ENCODE measurements at places on chromosomes 3 and 15.
A peak's percentile ranks its signal among the peaks of the same experiment; 100 is the strongest.

DNA sequence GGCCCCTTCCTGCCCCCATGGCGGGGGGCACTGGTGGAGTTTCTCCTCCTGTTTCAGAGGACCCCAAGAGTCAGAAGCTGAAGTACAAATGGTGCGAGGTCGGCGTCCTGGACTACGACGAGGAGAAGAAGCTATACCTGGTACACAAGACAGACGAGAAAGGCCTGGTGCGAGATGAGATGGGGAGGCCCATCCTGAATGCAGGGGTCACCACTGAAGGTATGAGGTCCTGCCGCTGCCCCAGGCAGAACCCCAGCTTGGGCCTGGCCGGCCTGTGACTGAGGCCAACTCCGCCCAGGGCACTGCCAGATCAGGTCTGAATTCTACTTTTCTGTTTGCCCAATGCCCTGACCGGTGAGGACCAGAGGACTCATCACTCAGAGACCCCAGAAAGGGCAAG lies 15.0 kb downstream of the DNAH1 start:
- no peak overlapping the region for H3K4me3 ChIP-seq
- no peaks in the 10 kb centered on the region for H3K4me1 ChIP-seq
- no peak for DNase-seq

DNA sequence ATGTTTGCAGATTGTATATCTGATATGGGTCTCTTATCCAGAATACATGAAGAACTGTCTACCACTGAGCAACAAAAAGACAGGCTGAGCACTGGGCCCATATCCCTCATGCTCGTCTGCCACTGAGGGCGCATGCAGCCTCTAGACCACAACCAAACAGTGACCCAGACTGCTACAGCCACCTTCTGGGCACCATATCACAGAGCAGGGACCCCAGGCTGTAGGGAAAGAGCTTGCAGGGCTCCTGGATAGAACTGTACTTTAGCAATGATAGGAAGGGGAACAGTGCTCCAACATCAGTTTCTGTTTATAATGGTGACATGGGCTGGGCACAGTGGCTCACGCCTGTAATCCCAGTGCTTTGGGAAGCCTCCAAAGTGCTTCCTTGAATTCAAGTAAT lies 40.2 kb upstream of the TMEM87A start:
- H3K27ac ChIP-seq: no peak overlapping the region
- H3K4me1 ChIP-seq: no peaks in the 10 kb centered on the region
- H3K27me3 ChIP-seq: no peaks in the 10 kb centered on the region
- no peak overlapping the region for H3K4me3 ChIP-seq

GRCh38 chr3:195101001-195101583 lies 169.9 kb downstream of the XXYLT1 start:
- no peaks in the 10 kb centered on the region for H3K36me3 ChIP-seq
- no peaks in the 10 kb centered on the region for H3K27me3 ChIP-seq
- no peak overlapping the region for H3K27ac ChIP-seq
- peak; percentile 50 for DNase-seq

- H3K27ac ChIP-seq: no peak overlapping the region
- no peak overlapping the region for H3K4me3 ChIP-seq
- no peaks in the 10 kb centered on the region for H3K27me3 ChIP-seq
- no peaks in the 10 kb centered on the region for H3K4me1 ChIP-seq
- no peak for DNase-seq
Measured at GRCh38 chr3:192060160-192060781, 599.3 kb downstream of the PYDC2 start.

- H3K27me3 ChIP-seq: no peaks in the 10 kb centered on the region
- H3K36me3 ChIP-seq: no peaks in the 10 kb centered on the region
- H3K27ac ChIP-seq: no peak overlapping the region
Measured at GRCh38 chr15:27993996-27994780, 104.9 kb downstream of the OCA2 start.

DNA sequence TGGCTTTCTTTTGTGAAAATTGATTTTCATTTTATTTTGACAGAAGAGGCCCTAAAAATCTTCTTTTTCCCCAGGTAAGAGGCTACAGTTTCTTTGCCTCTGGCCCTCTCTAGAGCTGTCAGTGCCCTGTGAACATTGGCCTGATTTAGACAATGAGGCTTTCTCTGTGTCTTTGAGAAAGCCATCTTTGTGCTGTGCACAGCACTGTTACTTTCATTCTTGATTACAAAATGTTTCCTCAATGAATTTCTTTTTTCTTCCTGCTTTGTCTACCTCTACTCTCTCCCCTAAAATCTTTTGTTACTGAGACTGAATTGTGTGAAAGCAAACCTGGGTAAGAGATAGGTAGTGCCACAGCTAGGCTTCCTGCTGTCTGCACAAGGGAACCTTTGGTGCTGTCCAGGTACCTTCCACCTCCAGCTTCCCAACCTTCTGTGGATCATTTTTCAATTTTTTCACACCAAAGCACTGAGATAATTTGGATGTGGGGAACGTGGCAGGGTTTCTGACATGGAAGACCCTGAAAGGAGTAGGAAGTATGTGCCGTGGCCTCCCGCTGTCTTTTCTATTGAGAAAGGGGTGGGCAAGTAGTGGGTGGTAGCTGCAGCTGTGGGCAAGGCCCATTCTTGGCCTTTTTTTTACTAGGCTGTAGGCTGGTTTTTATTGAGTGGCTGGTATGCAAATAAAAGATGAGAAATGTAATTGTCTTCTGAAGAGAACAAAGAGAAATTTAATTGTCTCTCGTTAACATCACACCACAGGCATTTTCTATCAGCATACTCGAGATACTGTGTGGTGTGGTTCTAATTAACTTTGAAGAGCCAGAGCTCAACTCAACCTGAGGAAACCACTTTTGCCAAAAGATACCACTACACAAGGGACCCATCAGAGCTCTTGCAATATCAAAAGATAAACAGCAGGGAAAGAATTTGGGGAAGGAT lies 21.0 kb downstream of the RAB8B start:
- no peak overlapping the region for H3K4me3 ChIP-seq
- no peaks in the 10 kb centered on the region for H3K36me3 ChIP-seq
- DNase-seq: no peak
- no peak overlapping the region for H3K27ac ChIP-seq

DNA sequence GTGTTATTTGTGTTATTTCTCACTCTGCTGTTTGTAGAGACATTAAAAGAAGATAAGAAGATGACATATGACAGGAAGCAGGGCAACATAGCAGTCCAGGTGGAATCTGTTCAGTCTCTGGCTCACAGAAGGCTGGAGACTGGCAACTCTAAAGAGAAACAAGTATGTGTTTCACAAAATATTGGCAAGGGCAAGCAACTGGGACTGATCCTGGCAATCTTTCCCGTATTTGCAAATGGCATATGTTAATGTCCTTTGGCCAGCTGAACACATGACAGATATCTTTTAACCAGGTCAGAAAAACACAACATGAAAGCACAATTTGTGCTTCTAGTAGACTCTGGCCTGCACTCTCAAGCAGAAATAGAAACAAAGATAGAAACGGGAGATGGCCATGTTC lies 1354.1 kb upstream of the EPHA6 start:
- H3K27ac ChIP-seq: no peak overlapping the region
- no peak for DNase-seq
- H3K4me3 ChIP-seq: no peak overlapping the region
- H3K4me1 ChIP-seq: no peaks in the 10 kb centered on the region

DNA sequence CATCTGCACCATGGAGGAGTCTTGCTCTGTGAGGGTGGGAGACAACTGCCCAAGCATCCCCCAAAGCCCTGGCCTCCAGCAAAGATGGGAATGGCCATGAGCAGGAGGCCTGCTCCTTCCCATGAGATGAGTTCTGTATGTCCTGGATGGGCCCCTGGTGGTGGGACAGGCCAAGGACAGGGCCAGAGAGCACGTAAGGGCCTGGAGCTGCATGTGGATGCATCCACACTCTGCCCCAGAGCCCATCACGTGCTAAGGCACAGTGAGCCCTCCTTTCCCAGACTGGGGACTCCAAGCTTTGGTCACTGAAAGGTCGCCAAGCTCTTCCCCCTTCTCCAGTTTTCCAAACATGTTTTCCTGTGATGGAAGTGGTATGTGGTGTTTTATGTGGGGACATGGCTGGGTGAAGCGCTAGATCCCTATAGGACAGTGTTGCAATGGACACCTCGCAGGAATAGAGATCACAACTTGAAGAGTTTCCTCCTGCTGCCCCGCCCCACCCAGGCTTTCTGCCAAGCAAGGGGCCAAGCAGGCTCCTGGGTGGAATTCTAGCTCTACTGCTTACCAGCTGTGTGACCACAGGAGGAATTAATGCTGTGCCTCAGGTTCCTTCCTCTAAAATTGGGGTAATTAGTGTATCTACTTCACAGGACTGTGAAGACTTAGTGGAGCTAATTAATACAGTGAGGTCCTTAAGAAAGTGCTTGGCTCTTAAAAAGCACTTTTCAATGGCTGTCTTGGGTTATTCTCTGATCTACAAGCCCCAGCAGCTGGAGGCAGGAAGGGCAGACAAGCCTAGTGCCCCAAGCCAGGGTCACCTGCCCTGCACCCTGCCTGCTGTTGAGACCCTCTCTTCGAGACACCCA lies 106.4 kb upstream of the RPL32 start:
- peaks cover 2% of the 10 kb centered on the region for H3K36me3 ChIP-seq
- H3K27ac ChIP-seq: no peak overlapping the region
- no peaks in the 10 kb centered on the region for H3K27me3 ChIP-seq
- peak; percentile 67 for DNase-seq
- H3K4me1 ChIP-seq: peaks cover 91% of the 10 kb centered on the region
- H3K4me3 ChIP-seq: no peak overlapping the region

- H3K27me3 ChIP-seq: no peaks in the 10 kb centered on the region
- no peaks in the 10 kb centered on the region for H3K36me3 ChIP-seq
- H3K27ac ChIP-seq: peak within 1 kb of the TSS; percentile 91
- H3K4me3 ChIP-seq: peak within 1 kb of the TSS; percentile 83
Measured at GRCh38 chr3:146250449-146251382, at the start of gene PLSCR4. Gene PLSCR4, minus strand, starts transcription at chr3:146251105. Its CDS starts 29,034 bp downstream, at chr3:146222071.

- no peak for DNase-seq
- no peaks in the 10 kb centered on the region for H3K27me3 ChIP-seq
- H3K4me1 ChIP-seq: peaks cover 12% of the 10 kb centered on the region
- H3K27ac ChIP-seq: no peak overlapping the region
Measured at GRCh38 chr3:66583424-66584040, 82.7 kb upstream of the LRIG1 start.

DNA sequence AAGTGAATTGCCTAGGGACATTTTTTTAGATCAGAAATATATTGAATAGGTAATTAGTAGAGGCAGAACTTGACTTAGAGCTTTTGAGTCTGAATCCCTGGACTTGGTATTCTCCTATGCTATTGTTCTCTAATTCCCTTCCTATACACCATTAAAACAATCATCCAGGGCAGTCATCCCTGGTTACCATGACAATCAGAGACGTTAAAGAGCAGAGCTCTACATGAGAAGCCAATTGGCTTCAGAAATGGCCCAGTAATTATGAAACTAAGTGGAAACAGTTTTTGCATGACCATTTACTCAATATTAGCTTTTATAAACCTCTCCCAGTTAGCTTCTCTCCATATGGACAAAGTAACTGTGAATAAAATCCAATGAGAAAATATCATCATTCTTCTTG lies 182.1 kb upstream of the TP63 start:
- H3K27me3 ChIP-seq: no peaks in the 10 kb centered on the region
- no peak overlapping the region for H3K4me3 ChIP-seq
- no peaks in the 10 kb centered on the region for H3K36me3 ChIP-seq
- no peak overlapping the region for H3K27ac ChIP-seq

DNA sequence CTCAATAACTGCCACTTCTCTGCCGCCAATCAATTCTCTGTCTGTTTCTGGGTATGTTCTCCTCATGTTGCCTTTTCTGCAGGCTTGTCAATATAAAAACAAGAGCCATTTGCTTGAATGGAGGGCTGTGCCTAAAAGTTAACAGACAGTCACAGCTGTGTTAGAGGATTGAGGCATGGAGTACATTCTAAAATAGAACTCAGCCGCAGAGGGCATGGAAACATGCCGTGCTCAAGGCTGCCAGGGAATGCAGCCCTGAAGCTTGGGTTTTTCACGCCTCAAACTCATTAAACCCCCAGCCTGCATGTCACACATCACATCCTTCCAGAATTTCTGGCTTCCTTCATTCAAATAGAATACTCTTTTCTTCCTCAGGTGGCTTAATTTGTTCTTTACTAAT lies 166.6 kb downstream of the TPRG1 start:
- no peak overlapping the region for H3K4me3 ChIP-seq
- H3K27ac ChIP-seq: no peak overlapping the region
- no peak for DNase-seq

DNA sequence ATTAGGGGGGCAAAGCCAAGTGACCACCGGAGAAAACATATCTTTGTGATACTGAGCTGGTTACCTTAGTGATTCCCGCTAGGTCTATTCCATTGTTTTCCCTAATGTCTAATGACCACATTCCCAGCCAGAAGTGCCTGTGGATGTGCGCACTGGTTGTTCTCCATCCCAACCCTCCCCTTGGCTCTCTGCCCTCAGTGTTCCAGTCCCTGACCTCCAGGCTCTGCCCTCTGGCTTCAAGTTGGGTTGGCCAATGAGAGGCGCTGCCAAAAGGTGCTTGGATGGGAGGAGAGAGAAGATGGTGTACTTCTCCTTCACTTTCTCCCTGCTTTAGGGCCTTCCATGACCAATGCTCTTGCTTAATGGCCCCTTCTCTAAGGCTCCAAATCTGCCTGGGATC lies 2.4 kb downstream of the COLQ start:
- no peak overlapping the region for H3K4me3 ChIP-seq
- no peak for DNase-seq
- no peaks in the 10 kb centered on the region for H3K36me3 ChIP-seq
- no peak overlapping the region for H3K27ac ChIP-seq
- peaks cover 11% of the 10 kb centered on the region for H3K4me1 ChIP-seq
- H3K27me3 ChIP-seq: no peaks in the 10 kb centered on the region

DNA sequence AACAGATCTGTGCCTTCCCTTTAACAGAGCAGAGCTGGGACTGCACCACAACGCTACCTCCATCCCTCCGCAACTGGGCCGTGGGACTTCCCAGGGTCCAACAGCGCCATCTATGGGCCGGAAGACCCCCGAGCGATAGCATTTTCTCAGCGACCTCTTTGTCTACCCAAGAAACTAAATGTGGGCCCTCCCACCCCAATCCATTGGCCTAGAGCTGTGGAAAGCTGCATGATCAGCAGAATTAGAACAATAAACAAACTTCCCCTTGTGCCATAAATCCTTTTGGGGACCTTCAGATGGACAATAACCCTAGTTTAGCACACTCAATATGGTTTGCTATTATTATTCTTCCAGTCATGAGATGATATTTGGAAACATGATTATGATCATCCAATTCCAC lies 74.8 kb upstream of the NTRK3 start:
- H3K27me3 ChIP-seq: no peaks in the 10 kb centered on the region
- peak; percentile 60 for DNase-seq
- H3K4me1 ChIP-seq: no peaks in the 10 kb centered on the region
- no peaks in the 10 kb centered on the region for H3K36me3 ChIP-seq
- no peak overlapping the region for H3K27ac ChIP-seq

Data from stomach (tissue), 19 donors.